ENCODE measurements at places on chromosomes 7 and 10. TPM values are rescaled to one million over a fixed set of nuclear protein-coding genes. Genes with fewer than 3 reads are reported as not detected.

DNA sequence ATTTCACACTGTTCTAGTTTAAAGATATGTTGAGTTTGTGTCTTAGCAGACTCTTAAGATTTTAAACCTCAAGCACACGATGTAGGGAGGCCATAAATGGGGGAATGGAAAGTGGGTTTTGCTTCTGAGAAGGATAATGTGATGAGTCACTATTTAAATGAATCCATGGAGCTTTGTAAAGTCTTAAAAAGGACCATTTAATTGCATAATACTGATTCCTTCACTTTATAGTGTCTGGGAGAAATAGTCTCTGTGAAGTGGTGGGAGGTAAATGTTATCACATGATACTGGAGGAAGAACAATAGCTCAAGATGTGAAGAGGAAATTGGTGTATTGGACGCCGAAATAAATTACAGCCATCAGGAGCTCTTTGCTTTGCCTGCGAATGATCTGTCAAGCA, 84.0 kb upstream of the MYO3A start:
- DNase-seq, result no peak

- no peak for DNase-seq
Observed at GRCh38 chr7:4951903-4952636, 6.9 kb downstream of the MMD2 start.

- DNase-seq, result no peak
Observed at GRCh38 chr7:26008428-26008827, 143.6 kb upstream of the NFE2L3 start.

DNA sequence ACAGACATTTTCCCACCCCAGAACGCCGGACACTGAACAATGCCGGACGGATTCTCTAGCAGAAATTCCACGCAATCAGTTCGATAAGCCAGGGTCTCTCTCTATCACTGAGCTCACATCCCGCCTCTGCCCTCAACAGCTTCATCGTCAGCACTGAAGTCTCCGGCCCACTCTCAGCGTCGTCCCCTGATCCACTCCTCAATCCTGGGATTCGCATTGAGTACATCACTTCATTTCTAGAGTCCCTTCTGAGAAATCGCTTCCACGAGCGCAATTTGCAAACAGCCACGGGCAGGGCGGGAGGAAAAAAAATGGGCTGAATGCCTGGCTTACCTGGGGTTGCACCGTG, 365 bp downstream of the YME1L1 start:
- no peak for DNase-seq

- DNase-seq, result no peak
Observed at GRCh38 chr10:119834188-119834587, 38.5 kb downstream of the MCMBP start.

DNA sequence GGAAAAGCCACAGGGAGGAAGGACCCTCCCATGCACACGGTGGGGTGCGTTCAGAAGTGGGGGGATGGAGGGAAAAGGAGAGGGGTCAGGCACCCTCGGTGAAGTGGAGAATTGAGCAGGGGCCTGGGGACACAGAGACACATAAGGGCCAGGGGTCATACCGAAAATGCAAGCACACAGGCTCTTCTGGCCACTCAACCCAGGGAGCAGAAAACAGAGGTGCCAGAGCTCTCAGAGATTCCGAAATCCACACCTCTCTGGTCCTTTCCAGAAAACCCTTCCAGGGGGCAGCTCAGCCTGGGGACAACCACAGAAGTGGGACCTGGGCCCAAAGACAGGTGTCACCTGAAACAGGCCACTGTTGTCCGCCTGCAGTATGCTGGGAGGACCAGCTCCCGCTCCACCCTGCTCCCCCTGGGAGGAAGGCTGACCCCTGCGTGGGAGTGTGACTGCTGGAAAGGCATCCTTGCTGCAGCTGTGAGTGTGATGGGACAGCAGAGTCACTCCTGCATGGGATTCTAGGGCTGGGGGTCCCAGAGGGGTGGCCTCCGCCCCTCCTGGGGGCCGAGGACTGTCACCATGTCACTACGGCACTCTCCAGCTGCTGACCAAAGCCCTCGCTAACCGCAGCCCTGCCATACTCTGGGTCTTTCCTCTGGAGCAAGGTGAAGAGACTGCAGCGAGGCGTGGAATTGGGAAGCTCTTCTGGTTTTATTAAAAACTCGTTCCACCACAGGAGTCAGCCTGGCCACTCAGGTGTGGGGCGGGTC, 63.1 kb downstream of the TMEM209 start:
- DNase-seq, result no peak

DNA sequence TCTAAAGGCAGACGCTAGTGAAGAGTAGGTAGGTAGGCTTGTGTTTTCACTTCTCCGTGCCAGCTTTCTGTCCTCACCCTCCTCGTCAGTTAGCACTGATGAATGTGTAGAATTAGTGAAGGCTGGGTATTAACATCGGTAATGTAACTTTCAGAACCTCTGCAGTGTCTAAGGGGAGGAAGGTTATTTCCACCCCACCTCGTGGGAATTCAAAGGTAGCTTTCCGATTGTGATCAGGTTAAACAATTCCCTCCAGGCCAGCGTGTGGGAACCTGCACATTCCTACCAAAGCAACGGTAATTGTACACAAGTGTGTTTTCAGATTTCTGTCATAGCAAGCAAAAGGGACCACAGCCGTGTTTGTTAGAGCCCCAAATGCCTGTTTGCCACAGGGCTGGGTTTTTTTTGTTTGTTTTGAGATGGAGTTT, 405.0 kb upstream of the GALNT17 start:
- DNase-seq, result no peak

DNA sequence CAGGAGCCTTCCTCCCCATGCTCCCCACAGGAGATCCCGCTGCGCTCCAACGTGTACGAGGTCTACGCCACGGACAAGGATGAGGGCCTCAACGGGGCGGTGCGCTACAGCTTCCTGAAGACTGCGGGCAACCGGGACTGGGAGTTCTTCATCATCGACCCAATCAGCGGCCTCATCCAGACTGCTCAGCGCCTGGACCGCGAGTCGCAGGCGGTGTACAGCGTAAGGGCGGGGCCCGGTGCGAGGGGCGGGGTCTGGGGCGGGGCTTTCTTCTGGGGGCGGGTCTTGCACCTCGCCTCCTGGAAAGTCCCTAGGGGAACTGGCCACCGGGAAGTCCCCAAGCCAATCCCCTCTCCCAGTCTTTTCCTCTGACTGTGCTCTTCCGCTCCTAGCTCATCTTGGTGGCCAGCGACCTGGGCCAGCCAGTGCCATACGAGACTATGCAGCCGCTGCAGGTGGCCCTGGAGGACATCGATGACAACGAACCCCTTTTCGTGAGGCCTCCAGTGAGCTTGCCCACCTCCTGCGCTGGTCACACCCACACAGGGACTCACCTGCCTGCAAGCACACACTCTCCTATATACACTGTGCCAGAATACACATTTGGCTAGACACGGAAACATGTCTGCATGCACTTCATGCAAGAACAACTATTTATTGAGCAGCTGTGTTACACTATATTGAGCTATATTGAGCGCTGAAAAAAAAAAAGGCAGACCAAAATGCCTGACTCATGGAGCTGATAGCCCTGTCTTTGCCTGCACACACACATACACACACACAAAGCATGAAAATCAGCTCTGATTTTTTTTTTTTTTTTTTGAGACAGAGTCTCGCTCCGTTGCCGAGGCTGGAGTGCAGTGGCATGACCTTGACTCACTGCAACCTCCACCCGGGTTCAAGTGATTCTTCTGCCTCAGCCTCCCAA, 32.7 kb upstream of the VSIR start:
- no peak for DNase-seq

Gene TEX36
- not detected for total RNA-seq

Gene HMX3
- total RNA-seq, result 15.2 TPM

Gene CDC14C
- not detected for total RNA-seq

Gene TMEM178B
- total RNA-seq, result 0.39 TPM
